Nephron progenitor cell (in vitro differentiated cells): ENCODE measurements at places on chromosomes 6 and 20.
A peak's percentile ranks its signal among the peaks of the same experiment; 100 is the strongest.

DNA sequence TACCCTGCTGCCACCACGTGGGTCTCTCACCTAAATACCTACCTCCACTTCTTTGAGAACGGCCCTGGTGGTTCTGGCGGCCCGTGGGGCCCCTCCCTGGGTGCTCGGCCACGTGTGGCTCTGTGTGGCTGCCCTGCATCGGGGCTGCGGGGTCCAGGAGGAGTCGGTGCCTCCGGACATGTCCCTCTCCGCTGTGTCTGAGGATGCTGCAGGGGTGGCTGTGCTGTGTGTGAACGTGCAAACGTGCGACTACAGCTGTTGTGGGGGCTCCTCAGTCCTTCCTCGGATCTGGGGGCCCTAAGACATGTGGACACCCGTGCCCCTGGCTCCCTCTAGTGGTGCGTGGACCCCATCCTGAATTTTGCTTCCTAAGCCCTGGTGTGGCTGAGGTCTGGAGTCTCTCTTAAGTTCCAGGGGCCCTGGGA, 691.8 kb downstream of the QKI start:
- DNase-seq, result peak; percentile 43

DNA sequence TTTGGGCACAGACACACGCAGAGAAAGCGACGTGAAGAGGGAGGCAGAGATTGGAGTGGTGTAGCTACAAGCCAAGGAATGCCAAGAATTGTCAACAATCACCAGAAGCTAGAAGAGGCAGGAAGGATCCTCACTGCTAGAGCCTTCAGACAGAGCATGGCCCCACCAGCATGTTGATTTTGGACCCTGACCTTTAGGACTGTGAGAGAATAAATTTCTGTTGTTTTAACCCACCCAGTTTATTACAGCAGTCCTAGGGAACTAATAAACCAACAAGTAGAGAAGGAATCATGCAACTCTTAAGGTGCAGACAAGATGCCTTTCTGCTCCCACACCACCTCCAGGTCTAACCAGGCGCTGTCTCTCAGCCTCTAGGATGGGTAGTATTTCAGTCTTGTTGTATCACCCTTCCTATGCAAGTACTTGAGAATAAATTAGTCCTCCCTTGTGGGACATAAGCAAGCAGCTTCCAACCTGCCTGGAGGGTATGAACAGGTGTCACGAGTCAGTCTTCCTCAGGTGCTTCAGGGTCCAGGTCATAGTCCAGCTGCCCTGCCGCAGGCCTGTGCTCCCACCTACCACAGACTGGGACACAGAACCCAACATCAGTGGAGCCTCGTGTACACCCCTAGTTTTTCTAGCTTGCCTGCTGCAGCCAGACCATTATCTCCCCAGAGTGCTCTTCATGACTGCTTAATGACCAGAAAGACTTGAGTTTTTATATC, 46.4 kb upstream of the CCN2 start:
- no peak for DNase-seq

- DNase-seq, result no peak
Measured at GRCh38 chr20:25321262-25321831, 69.3 kb downstream of the ABHD12 start.

- DNase-seq, result no peak
Measured at GRCh38 chr20:58824843-58825242, 25.9 kb downstream of the GNAS-AS1 start.

DNA sequence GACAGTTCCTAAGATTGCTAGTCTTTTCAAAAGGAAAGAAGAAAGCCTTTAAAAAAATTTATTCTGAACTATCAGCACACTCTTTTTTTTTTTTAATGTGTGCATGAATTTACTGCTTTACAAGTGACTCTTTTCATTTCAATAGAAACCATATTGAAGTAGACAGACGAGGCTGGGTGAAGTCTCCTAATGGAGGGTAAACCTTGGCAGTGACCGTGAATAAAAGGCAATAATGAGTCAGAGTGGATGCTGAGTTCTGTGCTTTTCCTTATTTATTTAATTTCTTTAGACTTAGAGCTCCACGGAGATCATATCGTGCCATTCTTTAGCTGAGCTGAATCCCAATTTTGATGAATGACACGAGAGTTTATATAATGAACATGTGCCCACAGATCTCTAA, 196.9 kb downstream of the PRL start:
- DNase-seq, result no peak

GRCh38 chr20:2887715-2888114, 14.4 kb downstream of the PTPRA start:
- no peak for DNase-seq

- DNase-seq, result no peak
Measured at GRCh38 chr20:23032056-23032749, 2.9 kb upstream of the SSTR4 start.

DNA sequence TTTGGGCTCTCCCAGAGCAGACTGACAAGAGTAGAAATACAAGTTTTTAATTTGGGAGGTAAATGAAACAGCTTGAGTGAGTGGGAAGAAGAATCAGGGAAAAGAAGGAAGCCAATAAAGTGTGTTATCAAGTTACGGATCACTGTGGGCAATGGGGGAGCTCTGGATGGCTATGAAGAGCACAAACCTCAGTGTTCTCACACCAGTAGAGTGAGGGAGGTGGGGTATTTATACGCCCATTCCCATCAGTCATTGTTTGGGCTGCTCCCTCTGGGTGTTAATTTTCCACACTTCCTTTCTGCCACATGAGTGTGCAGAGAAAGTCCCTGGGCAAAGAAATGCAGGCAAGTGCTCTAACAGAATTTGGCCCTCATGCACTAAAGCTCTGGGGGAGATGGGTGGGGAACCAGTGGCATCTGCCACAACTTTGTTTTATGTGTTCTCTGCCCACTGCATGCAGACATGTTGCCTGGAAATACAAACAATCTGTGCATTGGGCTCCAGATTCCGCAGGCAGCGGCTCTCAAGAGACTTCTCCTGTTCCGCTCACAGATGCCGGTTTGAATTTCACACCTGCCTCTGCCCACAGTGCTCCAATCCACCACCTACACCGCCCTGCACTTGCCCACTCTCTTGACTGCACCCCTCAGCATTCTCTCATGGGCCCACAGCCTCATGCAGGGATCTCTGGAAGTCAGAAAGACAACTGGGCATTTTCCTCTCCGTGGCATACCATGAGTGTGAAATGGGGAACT, 211.1 kb upstream of the RNF24 start:
- DNase-seq, result no peak

DNA sequence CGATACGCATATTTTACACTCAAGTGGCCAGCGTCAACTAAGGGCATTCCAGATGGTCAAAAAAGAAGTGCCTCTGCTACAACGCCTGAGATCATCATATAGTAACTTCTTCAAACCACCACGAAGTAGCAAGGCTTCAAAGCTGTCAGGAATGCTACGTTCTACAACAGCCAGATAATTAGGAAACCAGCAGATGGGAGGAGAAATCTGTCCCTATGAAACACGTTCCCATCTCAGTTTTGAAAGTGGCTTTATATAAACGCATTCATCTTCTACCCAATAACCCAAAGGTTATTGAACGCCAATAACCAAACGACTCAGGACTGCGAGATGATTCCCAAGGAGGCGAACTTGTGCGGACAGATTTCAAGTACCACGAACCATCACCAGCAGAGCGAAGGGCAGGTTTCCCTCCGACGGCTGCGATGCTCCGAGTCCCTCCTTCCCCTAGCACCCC, 1.2 kb downstream of the ABHD12 start:
- no peak for DNase-seq

- DNase-seq, result no peak
Measured at GRCh38 chr20:57698116-57698866, 11.5 kb downstream of the PMEPA1 start.

DNA sequence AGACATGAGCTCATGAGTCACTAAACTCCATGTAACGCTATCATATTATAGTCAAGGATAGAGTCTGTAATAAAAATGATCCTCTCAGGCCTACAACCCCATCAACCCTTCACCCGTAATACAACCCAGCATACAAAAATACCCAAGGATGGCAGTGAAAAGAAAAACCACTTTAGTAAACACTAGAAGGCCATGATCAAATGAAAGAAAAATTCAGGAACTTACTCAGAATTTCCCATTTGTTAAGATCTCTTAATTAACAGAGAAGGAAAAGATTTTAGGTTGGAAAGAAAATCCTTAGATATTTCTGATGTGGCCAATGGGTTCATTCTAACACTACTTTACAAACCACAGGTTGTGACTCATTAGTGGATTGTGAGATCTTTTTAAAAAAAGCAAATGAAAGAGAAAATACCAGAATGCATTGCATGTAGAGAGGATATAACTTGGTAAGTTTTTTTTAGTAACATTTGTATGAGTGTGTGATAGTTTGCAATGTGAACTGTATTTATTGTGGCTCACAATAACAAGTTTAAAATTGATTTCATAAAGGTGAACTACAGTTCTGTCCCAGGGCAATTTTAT, 8.0 kb upstream of the UBE2J1 start:
- no peak for DNase-seq

DNA sequence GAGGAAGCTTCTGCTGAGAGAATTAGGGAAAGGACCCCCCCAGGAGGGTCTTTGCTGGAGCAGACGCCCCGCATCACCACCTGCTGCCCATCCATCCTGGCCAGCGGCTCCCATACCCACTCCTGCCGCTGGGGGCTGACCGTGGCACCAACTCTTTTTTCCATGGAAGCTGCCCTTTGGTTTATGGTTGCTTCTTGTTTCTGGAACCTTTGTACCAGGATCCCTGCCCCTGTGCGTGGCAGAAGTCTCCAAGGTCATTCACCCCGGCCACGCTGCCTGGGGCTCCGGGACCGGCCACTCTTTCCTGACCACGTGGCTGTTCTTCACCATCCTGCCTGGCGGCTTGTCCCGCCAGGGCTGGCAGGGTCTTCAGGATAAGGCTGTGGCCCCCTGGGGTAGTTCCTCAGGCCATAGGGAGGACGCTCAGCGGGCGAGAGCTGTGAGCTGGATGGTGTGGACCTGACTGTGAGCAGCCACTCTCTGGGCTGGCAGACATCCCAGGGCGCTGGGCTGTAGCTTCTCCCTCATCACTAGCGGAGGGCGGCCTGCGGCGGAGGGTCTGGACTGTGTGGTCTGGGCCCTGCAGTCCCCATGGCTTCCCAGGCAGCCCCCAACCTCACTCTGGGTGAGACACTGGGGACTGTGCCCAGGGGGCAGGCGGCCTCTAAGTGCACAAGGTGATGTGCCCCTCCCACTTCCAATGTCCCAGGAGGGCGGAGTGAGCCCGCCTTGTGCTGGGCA, 22.8 kb upstream of the RBBP8NL start:
- no peak for DNase-seq

DNA sequence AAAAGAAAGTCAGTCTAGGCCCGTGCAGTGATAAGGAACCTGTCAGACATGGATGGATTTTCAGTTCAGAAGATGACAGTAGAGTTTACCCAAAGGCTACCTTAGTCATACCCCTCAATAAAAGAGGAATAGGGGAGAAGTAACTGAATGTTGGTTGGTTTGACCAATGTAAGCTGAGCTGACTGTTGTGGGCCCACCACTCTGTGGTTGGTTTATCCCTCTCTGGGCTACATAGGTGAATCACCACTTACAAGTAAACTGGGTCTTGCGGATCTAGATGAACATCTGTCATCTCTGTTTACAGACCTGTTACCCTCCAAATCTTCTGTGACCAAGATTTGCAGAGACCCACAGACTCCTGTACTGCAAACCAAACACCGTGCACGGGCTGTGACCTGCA, 37.2 kb upstream of the MYLK2 start:
- DNase-seq, result no peak
